Activated CD8-positive, alpha-beta memory T cell treated with anti-CD3 and anti-CD28 coated beads for 36 hours (primary cell): ENCODE measurements at places on chromosomes 1 and 21. TPM values are rescaled to one million over a fixed set of nuclear protein-coding genes. Genes with fewer than 3 reads are reported as not detected.

Gene CADM3
- not detected for total RNA-seq

Gene KLHL12
- 39.3 TPM for total RNA-seq

Gene EXTL1
- total RNA-seq = not detected

Gene ZFP69
- 3.0 TPM for total RNA-seq

Gene SYCP1
- total RNA-seq = not detected

Gene PIK3CD
- 150 TPM for total RNA-seq

Gene ELF3
- 0.10 TPM for total RNA-seq

Gene E2F2
- 24.4 TPM for total RNA-seq

Gene HAO2
- total RNA-seq = not detected

Gene IL20
- not detected for total RNA-seq

Gene VWA1
- total RNA-seq = 1.2 TPM

Gene PRR9
- total RNA-seq = not detected

Gene AMY2A
- total RNA-seq = not detected

Gene PDZK1
- total RNA-seq = not detected

Gene MIXL1
- total RNA-seq = not detected

Gene OR10J4
- not detected for total RNA-seq

Gene LCE1E
- not detected for total RNA-seq

Gene RGS4
- total RNA-seq = not detected

Gene TTC39A
- not detected for total RNA-seq

Gene LDLRAD1
- total RNA-seq = not detected

Gene KRTAP22-2
- not detected for total RNA-seq

Gene DPT
- not detected for total RNA-seq

Gene MYOM3
- not detected for total RNA-seq

Gene MFSD2A
- total RNA-seq = 24.0 TPM

Gene IPP
- 16.6 TPM for total RNA-seq

Gene GRHL3
- not detected for total RNA-seq

Gene TRPM2
- total RNA-seq = 6.5 TPM

Gene FCMR
- total RNA-seq = 53.1 TPM

Gene OR6K3
- total RNA-seq = not detected

Gene LAD1
- not detected for total RNA-seq

Gene CFHR4
- not detected for total RNA-seq

Gene KLHDC7A
- total RNA-seq = not detected

Gene BSND
- not detected for total RNA-seq

Gene FHAD1
- total RNA-seq = not detected

Gene XCL2
- total RNA-seq = 491 TPM

Gene TRIM46
- 7.3 TPM for total RNA-seq
